CD4-positive, alpha-beta T cell (primary cell): ENCODE measurements at places on chromosomes 7 and 10.

DNA sequence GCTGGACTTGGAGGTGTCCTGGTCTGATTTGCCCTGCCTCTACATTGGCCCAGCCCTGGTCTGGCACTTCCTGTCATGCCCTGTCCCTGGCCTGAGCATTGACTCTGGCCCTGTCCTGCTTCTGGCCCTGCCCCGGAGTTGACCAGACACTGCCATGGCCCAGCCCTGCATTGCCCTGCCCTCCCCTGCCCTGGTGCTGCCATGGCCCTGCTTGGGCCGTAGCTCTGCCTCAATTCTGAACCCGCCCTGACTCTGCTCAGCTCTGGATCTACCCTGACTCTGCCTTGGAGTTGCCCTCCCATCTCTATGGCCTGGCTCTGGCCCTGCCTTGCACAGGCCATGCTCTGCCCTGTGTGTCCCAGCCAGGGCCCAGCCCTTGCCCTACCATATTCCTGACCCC, 647.1 kb downstream of the ZNF37A start:
- no peak for DNase-seq

DNA sequence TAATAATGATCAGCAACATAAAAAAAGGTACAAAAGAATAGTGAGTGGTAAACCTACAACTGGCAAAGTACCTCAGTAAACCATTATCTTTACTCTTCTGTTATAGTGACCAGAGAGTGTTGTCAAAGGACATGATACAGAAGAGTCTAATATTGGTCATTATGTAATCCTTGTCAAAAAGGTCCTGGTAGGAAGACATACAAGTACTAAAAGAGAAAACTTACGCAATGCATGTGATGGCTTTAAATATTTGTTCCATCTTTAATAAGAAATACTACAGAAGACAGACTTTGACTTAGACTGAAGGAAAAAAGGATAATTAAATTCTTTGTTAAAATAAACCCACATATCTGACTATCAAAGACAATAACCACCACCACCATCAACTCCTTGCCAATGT, 6.5 kb downstream of the DOCK4 start:
- DNase-seq = no peak

- no peak for DNase-seq
These were observed 17.6 kb downstream of the ARHGAP19 start for GRCh38 chr10:97274828-97275227.

DNA sequence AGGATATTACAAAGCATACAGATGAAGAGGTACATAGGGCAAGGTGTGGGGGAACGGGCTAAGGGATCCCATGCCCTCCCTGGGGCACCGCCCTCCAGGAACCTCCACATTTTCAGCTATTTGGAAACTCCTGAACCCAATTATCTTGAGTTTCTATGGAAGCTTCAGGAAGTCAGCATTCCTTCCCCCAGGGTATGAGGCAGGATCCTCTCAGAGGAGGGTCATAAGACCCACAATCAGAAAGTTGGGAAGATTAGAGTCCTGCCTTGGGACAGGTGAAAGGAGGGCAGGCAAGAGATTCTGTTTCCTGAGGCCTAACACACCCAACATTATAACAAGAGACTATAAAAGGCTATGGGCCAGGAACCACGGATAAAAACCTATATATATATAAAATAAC, 98.0 kb downstream of the RALA start:
- DNase-seq = no peak

DNA sequence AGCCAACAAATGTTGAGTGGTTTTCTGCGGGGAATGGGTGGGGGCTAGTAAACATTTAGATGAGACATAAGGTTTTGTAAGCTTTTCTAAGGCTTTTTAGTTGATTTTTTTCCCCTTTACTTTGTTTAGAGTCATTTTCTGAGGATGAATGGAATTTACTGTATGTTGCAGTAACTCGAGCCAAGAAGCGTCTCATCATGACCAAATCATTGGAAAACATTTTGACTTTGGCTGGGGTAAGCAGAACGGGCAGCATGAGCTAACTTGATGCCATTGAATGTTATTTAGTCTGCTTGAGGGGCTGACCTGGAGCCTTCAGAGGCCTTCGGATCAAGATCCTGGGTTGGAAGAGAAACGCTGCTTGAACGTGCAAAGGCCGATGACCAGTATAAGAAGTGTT, 37.3 kb downstream of the FBH1 start:
- DNase-seq = no peak
